ENCODE measurements at places on chromosomes 7 and 10.

- no peak for DNase-seq
These were observed 1.9 kb upstream of the GAL3ST4 start for GRCh38 chr7:100170101-100170897.

- DNase-seq = peak; percentile 2
These were observed 928.7 kb downstream of the IPMK start for GRCh38 chr10:57338823-57339558.

DNA sequence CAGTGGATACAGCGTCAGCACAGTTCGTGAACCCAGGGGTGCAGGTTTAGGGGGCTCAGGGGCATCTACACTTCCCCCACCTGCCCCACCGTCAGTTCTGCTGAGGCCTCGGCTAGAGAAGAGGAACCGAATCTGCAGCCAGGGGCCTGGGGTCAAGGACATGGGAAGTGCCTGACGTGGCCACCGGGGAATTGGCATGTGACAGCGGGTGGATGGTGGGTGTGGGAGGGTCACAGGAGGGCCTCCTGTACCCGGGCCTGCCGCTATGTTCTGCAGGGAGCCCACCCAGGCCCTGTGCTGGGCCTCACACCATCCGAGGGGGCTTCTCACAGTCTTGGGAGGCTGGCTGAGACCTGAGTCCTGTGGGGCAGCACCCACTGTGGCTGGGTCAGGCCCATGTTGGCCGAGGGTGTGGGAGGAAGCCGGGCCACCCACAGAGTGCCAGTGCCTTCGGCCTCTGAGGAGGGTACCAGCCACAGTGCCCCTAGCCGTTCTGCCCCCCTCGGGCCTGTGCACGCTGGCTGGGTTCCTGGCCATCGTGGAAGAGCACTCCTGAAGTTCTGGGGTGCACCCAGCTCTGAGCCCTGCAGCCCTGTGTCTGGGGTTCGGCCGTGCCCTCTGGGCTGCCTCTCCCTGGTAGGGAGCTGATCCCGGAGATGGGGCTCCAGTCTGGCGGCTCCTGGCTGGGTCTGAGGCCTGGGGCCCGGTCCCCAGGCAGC lies 5.9 kb downstream of the TTYH3 start:
- no peak for DNase-seq

- DNase-seq = no peak
These were observed 72.6 kb upstream of the OPALIN start for GRCh38 chr10:96431211-96431970.

DNA sequence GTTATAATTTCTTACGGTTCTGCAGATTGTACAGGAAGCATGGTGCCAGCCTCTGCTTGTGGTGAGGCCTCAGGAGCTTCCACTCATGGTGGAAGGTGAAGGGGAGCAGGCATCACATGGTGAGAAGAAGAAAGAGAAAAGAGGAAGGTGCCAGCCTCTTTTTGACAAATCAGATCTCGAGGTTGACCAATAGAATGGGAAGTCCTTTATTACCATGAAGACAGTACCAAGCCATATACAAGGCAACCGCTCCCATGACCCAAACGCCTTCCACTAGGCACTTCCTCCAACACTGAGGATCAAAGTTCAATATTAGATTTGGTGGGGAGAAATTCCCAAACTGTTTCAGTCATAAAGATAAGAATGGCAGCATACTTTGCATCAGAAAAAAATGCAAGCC lies 502.8 kb downstream of the GLRX3 start:
- DNase-seq = no peak

DNA sequence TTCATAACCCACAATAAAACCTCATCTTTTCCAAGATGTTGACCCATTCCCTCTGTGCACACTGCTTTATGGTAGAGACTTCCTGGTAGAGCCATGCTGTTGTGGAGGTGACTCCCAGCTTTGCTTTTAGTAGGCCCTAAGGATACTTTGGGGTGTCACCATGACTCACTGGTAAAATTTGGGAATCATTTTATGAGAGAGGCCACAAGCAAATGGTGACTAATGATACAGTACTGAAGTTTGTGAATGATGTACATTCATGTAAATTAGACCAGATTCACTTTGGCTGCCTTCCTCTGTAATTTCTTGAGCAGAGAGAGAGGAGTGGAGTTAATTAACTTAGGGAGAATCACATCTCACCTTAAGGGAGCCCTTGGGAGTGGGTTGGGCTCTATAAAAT lies 686.5 kb downstream of the LRMDA start:
- no peak for DNase-seq

DNA sequence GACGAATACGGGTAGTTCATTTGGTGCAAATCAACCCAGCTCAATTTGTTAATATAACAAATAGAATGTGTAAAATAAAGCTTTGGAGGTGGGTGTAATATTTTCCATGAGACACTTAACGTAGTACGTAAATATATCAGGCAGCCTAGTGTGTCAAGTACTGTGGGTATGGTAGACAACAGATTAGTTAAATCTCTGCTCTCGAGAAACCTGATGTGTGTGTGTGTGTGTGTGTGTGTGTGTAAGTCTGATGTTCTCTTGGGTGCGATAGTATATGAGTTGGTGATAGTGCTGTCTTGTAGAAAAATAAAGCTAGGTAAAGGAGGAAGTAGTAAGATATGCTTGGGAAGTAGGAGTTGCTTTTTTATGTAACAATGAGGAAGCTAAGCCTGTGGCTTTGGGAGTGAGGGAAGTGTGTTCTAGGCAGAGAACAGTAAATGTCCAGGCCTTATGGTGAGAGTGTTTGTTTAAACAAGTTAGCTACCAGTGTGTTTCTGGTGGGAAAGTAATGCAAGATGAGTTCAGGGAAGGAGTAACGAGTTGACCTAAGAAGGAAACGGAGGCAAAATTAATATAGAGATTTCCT lies 26.1 kb downstream of the WAC start:
- DNase-seq = no peak

GRCh38 chr10:71939861-71940474 lies 24.2 kb upstream of the CHST3 start:
- DNase-seq = no peak

DNA sequence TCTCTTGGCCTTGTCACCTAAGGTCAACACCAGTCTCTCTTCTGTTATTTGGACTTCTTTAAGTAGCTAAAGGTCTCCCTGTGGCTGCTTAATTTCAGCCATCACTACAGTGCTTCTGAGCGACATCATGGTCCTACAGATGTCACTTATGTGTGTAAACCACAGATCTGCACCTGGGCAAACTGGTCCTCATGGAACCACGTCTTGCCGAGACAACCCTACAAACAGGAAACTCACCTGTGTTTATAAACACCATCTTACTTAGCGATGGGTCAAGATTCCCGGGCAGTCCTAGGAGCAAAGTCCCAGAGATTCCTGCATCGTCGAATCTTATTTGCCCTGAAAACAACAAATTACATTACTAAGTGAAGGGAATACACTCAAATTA lies 27.8 kb downstream of the KLF6 start:
- no peak for DNase-seq

- DNase-seq = no peak
These were observed 83.3 kb downstream of the JCAD start for GRCh38 chr10:29976134-29976533.

DNA sequence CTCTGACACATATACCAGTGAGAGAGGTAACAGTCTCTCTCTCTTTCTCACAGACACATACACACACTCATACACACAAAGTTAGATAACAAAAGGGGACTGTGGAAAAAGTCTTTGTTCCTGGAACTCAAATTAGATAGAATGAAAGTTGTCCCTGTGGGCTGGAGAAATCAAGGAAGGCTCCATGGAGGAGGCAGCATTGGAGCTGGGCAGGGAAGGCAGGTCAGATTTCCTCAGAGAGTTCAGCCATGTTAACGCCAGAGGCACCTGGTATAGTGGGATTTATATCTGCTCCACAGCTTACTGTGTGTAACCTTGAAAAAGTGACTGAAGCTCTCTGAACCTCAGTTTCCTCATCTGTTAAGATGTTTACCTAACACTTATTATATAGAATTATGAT lies 38.7 kb downstream of the LDB3 start:
- no peak for DNase-seq

GRCh38 chr10:113263056-113263455 lies 289.8 kb upstream of the HABP2 start:
- no peak for DNase-seq

DNA sequence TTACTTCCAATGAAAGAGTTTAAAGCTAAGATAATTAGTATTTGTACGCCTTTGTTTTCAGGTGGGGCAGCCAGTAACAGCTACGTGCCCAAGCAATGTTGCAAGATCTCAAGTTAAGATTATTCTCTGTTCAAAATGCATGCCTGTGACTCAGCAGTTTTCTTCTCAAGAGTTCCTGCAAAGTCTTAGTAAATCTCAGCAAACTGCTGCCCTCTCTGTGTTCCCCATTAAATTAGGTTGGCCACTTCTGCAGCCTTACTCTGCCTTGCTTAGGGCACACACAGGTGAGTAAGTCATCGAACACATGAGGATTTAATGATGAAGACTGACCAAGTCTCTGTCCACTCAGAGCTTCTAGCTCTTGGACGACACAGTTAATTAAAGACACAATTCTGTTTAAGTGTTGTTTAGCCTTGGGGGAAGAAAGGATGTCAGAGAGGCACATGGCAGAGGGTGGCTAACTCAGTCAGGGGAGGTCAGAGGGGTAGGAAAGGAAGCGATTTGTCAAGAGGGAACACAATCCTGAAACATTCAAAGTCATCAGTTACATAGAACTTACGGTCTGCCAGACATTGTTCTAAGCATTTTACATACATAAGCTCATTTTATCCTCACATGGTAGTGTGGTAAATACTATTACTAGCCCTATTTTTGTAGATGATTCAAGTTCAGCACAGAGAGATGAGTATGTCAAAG lies 20.2 kb upstream of the SLC35G1 start:
- DNase-seq = no peak

- DNase-seq = no peak
These were observed 35.0 kb downstream of the PIK3AP1 start for GRCh38 chr10:96685306-96685705.

Measured in NCI-H1930 (cell line).